ENCODE measurements at places on chromosomes 16 and 17.

- peak; percentile 66 for DNase-seq
These were observed 7.6 kb downstream of the EPX start for GRCh38 chr17:58200024-58200633.

DNA sequence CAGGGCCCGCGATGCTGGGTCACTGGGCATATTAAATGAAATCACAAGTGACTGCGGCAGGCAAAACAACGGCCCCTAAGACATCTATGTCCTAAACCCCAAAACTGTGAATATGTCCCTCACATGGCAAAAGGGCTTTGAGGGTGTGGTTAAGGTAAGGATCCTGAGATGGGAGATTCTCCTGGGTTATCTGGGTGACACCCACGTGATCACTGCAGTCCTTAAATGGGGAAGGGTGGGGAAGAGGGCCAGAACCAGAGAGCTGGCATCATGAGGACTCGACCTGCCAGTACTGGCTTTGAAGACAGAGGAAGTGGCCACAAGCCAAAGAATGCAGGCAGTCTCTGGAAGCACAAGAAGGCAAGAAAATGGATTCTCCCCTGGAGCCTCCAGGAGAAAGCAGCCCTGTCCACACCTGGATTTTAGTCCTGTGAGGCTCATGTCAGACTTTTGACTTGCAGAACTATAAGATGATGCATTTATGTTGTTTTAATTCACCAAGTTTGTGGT, 12.5 kb downstream of the COTL1 start:
- no peak for DNase-seq

GRCh38 chr17:9350080-9350479, 225.5 kb downstream of the STX8 start:
- DNase-seq, result peak; percentile 74

GRCh38 chr16:82317411-82318167, 147.6 kb upstream of the MPHOSPH6 start:
- no peak for DNase-seq

GRCh38 chr17:51257150-51258081, 2.4 kb downstream of the MBTD1 start:
- no peak for DNase-seq

DNA sequence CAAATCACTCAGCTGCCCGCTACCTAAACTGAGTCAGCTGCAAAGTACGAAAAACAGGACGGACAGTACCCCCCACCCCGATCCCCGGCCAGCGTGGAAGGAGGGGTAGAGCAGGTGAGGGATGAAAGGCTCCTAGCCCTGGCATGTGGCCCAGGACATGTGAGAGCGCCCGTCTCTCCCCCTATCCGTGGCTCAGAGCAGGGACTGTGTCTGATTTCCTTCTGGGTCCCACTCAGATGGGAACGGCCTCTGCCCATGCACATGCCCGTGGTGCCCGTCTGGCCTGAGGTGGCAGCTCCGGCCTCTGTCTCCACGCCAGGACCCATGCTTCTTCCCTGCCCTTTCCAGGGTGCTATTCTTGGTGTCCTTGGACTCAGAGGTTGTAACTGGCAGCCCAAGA, 30.2 kb upstream of the RASD1 start:
- DNase-seq, result no peak

GRCh38 chr17:45070809-45071208, 9.7 kb downstream of the NMT1 start:
- peak; percentile 20 for DNase-seq

- peak; percentile 38 for DNase-seq
These were observed 240.8 kb downstream of the STX8 start for GRCh38 chr17:9334536-9335446.

GRCh38 chr17:40130352-40131042, 8.7 kb downstream of the MSL1 start:
- no peak for DNase-seq

DNA sequence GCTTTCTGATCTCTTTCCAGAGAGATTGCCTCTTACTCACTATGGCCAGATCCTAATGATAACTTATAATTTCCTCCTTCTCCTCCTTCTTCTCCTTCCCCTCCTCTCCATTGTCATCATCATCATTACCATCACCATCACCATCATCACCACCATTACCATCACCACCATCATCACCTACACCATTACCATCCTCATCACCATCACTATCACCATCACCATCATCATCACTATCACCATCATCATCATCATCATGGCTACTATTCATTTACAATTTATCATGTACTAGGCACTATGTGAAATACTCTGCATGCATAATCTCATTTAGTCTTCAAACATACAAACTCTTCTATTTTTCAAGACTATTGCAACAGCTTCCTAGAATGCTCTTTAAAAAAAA, 540.9 kb upstream of the C16orf82 start:
- no peak for DNase-seq

GRCh38 chr17:6756425-6757031, 682 bp downstream of the XAF1 start:
- DNase-seq, result no peak

DNA sequence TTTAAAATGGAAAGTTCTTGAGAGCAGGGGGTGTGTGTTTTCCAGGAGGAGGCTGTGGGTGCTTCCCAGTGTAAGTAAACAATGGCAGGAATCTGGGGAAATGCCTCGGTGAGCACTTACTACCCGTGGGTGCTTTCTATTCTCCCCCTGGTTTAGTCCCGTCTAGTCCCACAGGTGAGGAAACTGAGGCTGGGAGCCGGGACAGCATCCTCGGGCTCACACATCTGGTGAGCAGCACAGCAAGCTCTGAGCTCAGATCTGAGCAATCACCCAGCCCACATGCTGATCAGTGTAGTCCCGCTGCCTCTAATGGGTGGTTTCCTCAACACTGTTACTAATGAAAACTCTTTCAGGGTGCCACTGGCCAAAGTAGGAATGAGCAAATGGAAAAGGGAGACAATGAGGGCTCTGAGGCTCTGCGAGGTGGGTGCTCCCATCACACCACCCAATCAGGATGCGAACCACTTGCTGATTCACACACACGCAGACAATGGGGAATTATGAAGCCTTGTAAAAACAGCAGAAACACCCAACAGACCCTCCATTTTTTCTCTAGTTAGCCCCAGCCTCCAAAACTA, 202.6 kb downstream of the PARN start:
- peak; percentile 87 for DNase-seq

DNA sequence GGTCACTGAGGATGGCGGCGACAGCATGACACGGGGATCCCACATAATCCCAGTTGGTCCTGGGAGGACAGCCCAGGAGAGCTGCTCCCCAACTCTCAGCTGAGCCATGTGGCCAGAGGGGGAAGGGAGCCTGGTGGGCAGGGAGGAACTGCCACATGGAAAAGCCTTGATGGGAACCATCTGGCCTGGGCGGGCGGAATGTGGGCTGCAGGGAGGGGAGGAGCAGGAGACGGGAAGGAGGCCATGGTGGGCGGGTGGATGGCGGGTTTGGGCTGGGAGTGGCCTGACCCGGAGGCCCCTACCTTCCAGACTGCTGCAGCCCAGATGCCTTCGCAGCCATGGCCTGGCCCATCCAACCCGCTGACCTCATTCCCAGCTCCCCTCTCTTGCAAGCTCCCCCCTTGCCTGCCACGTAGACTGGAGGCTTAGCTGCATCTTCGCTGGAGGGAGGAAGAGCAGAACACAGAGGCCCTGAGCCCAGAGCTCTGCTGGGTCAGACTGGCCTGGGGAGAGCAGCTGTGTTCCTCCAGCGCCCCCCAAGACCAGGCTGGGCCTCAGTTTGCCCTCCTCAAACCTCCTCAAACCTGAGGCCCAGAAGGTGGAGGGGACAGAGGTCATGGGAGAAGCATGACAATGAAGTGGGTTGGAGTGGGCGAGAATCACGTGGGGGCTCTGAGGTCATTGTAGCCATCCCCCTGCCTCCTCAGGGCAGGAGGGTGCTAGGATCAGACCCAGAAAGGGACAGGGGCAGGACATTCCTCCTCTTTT, 8.2 kb upstream of the COL1A1 start:
- DNase-seq, result peak; percentile 97

GRCh38 chr16:30523768-30524574, 2.4 kb downstream of the ZNF768 start:
- no peak for DNase-seq

DNA sequence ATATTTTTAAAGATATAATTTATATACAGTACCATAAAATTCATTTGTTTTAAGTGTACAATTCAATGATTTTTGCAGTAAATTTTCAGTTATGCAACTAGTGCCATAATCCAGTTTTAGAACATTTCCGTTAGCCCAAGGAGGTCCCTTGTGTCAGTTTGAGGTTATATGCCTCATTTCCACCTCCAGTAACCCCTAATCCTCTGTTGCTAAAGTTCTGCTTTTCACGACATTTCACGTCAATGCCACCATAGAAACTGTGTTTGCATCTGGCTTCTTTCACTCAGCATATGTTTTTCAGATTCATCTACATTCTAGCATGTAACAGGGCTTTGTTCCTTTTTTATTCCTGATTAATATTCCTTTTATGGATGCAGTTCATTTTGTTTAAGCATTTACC, 42.4 kb upstream of the NUDT7 start:
- no peak for DNase-seq

- DNase-seq, result no peak
These were observed 3.2 kb downstream of the ACTG1 start for GRCh38 chr17:81509207-81509971.

- peak; percentile 59 for DNase-seq
These were observed 8.9 kb upstream of the KRTAP17-1 start for GRCh38 chr17:41324180-41325075.

- DNase-seq, result no peak
These were observed 16.4 kb upstream of the ALOX15B start for GRCh38 chr17:8022360-8023003.

DNA sequence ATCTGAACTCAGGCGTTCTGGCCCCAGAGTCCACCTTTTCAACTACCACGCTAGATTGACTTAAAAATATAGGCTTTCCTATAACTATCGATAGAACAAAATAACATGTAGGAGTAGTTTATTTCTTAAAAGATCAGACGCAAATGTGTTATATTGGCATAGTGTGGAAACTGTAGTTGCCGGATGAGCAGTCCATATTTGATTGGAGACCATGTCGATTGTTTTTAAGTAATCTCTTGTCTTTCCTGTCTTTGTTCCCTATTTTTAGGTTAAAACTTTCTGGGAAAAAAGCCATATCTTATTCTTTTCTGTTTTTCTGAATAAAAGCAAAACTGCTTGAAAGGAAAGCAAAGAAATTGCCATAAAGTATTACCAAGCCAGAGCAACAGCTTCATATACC, 53.1 kb downstream of the GAN start:
- DNase-seq, result no peak

- peak; percentile 26 for DNase-seq
These were observed 445 bp downstream of the CIAO2B start for GRCh38 chr16:66933776-66934137.

GRCh38 chr16:58211245-58211644, 13.3 kb upstream of the CSNK2A2 start:
- DNase-seq, result peak; percentile 47

DNA sequence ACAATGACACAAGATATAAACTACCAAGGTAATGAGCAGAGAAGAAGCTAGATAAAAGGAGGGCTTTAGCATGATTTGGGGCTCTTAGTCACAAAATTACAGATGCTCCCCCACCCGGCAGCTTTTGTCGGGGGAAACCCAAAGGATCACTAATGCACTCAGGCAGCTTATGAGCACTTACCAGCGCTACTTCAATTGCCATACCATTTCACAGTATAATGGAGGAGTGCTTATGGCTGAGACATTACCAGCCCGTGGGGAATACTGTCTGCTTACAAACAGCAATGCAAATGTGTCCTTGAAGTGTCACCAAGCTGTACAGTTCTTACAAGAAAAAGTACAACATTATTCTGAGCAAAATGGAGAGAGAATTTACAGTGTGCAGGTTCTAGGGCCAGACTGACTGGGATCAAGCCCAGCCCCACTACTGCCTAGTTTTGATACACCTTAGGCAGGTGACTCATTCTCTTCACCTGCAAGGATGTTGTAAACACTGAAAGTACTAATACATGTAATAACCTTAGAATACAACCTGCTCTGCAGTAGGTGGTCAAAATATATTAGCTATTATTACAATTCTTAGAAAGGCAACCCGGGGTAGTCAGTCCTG, 16.3 kb downstream of the ANKFY1 start:
- DNase-seq, result no peak

GRCh38 chr17:29710891-29711418, 88.2 kb upstream of the CORO6 start:
- DNase-seq, result peak; percentile 86

DNA sequence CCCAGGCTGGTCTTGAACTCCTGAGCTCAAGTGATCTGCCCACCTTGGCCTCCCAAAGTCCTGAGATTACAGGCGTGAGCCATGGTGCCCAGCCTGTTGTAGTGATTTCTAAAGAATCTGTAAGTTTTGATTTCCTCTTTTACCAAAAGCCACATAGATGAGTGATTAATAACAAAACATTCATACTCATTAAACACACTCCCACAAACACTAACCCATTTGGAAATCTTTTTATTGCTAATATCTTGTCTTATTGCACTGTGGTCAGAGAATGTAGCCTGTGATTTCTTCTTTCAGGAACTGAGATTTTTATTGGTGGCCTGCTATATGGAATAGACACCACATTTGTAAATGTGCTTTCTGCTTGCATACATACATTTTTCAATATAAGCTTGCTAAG, 31.6 kb downstream of the MYH10 start:
- no peak for DNase-seq

- DNase-seq, result no peak
These were observed 111.4 kb upstream of the MYOCD start for GRCh38 chr17:12554251-12554650.

DNA sequence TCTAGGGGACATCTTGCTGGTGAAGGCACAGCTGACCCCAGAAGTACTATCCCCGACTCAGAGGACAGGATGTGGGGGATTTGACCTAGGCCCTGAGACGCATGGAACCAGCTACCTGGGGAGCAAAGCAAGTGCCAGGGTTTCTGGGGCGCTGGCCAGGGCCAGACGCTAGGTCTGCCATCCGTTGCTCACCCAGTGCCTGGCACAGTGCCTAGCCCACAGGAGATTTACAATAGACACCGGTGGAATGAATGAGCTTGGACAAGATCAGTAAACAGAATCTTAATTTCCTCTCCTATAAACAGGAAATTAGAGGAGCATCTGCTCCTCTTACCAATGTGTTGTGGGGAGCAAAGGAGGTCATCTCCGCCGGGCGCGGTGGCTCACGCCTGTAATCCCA, 5.0 kb downstream of the RPRML start:
- no peak for DNase-seq

DNA sequence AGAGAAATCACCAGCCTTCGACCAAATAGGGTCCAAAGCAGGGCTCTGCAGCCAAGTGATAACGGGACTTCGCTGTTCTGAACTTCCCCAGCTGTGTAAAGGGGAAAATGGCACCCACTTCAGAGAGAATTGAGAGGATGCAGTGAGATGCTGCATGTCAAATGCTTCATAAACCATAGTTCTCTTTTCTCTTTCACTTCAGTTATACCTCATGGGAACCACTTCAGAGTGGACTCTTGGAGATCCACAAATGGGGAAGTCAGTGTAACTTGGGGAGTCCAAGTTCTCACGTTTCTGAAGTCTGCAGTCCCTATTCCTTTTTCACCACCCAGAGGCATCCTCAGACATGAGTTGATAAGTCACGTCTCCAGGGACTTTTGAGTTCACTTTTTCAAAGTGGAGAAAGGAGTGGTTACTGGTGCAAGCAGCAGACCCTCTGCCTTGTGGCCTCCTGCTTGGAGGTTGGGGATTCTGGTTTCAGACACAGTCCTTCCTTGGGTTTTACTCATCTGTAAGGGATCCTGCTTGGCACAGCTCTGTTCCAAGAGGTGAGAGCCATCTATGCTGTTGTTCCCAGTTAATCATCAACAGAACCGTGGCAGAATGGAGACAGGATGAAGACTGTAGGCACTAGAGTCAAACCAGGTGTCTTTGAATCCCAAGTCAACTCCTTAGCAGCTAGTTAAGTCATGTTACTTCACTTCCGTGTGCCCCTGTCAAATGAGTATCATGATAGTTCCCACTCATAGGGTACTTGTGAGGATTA, 123.4 kb upstream of the NOL11 start:
- DNase-seq, result no peak
